ENCODE measurements at places on chromosomes 11 and 22. TPM values are rescaled to one million over a fixed set of nuclear protein-coding genes. Genes with fewer than 3 reads are reported as not detected.

TTC36 gene
- total RNA-seq: not detected

TEX54 gene
- total RNA-seq: not detected

LMO2 gene
- 31.8 TPM for total RNA-seq

DUSP8 gene
- total RNA-seq: under 0.01 TPM

PTPRJ gene
- 6.8 TPM for total RNA-seq

PPARA gene
- 1.8 TPM for total RNA-seq

RFPL1 gene
- not detected for total RNA-seq

NLRP14 gene
- not detected for total RNA-seq

ZNF280B gene
- 3.8 TPM for total RNA-seq
